ENCODE measurements at places on chromosomes 2 and 18.

DNA sequence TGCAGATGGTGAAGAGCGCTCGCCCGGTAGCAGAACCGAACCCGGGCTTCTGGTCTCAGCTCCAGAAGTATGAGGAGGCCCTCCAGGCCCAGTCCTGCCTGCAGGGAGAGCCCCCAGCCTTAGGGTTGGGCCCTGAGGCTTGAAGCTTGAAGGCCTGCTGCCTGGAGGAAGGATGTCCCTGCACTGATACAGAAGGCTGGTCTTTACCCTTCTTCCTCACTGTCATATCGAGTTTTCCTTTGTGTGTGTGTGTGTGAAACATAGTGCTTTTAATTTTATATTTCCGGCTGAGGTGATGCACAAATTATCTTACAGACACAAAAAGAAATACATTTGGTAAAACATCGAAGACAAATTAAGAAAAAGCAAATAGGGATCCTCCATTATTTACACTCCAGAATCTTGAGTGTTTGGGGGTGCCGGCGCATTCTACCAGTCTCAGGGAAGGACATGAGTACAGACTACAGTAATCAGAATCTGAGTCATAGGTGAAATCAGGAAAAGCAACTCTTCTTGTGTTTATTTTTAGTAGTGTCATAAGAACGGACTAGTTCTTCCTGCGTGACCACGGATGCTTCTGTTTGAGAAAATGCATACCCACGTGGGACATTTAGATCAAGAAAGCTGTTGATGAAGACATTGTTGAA, 1.3 kb downstream of the DUSP28 start:
- DNase-seq: peak; percentile 60

DNA sequence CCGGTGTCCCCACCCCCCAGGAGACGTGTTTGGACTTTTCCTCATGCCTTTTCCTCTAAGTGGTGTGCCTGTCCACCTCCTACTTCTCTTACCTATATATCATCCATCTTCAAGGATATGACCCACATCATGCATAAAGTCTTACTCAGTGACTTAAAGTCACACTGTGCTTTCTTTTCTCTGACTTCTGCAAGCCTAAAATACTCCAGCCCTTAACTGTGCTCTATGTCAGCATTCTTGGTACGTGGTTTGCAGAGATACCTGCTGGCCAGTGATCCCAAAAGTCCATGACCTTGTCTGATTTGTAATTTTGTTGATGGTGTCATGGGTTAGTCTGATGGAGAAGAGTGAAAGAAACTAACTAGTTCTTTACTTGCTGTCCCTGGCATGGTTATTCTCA, 393.6 kb upstream of the NRP2 start:
- no peak for DNase-seq

DNA sequence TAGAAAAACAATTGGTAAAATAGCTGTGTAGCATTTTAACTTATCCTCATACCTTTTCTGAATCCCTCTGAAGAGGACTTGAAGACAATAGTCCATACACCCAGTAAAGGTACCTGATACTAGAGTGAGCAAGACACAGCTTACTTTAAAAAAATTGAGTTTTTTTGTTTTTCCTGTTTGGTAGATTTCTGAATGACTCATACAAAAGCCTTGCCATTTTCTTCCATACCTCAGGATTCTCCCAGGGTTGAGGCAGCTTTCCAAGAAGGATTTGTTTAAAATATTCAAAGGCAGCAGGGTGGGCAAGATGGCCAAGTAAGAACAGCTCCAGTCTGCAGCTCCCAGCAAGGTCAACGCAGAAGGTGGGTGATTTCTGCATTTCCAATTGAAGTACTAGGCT, 551.0 kb upstream of the LRATD1 start:
- no peak for DNase-seq

- no peak for DNase-seq
These were observed 439.3 kb upstream of the TRIB2 start for GRCh38 chr2:12277241-12278034.

DNA sequence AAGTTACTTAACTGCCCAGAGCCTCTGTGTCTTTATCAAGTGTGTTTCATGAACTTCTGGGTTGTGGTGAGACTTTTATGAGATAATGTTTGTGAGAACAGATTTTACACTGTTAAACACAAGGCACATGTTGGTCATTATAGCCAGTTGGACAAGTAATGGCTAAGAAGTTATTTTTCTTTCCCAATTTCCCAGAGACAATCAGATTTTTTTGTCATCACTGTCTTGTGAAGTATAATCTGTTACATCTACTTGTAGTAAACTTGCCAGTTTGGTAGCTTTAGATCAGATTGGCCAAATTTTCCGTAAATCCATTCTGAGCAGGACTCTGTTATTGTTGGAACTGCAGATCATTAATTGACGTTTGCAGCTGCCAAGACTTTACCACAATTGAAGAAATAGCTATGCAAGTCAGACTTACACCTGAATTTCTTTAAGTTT, 838.8 kb downstream of the SLC4A3 start:
- DNase-seq: no peak
